ENCODE measurements at places on chromosomes 3 and 15.

DNA sequence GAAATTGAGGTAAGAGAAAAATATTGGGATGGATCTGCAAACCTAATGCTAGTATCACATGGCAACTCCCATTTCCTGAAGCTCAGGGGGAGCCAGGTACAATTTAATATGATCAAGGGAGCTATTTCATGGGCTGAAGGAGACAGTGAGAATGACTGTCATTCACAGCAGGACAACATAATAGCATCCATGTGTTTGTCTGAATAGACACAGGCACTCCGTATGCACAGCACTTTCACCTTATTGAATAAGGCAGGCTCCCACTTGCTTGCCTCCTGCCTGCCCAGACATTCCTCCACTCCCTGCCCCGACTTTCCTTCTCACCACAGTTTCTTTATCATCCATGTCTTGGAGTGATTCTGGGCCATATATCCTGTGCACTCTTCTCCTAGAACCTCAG, 156.6 kb upstream of the SLC24A5 start:
- no peak for DNase-seq

DNA sequence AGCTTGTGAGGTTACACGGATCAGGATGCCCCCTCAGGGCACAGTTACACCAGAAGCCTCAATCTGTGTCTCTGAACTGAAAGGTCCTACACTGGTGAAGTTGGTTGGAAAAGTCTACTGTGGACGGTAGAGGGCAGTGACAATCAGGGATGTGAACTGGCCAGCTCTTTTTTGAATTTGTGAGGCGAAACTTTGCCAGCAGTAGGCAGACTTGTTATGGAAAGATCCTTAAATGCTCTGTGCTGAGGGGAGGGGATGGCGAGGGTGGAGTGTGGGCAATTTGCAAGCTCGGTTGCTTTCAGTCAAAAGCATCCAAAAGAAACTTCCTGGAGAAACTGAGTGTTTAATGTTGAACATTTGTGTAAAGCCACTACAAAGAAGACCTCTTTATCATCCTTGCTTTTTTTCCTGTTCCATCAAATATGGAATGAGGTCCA, 127.4 kb upstream of the ABHD17C start:
- no peak for DNase-seq

DNA sequence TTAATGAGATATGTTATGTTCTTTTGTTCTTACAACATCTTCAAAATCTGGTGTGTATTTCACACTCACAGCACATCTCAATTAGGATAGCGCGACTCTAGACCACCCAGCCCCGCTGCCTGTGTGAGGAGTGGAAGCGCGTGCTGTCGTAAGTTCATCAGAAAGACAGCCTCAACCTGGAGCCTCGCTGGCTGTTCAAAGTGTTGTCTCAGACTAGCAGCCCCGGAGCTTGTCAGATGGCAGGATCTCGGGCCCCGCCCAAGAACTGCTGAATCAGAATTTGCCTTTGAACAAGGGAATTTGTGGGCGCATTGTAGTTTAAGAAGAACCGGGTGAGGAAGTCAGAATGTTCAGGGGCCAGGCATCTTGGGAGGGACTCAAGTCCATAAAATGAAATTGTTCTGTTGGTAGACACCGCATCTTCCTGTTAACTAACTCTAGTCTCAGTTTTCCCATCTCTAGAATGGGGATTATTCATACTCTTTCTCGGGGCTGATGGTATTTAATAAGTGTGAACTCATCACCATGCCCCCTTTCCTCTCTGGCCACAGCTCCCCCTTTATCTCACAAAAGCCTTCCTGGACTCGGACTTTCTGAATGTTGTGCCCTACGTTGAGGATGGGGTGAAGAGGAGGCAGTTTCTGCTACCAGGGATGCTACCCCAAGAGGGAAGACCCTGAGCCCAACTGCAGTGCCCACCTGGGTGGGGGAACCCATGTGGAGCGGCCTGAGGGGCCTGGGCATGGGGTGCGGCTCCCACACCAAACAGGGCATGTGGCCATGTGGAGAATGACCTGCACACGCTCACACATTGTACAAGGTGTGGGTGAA, 40.4 kb downstream of the BHLHE40 start:
- DNase-seq: no peak

- DNase-seq: no peak
Observed at GRCh38 chr15:69469467-69470201, 17.0 kb downstream of the RPLP1 start.

GRCh38 chr15:55007561-55007960, 189.2 kb downstream of the RSL24D1 start:
- DNase-seq: no peak

DNA sequence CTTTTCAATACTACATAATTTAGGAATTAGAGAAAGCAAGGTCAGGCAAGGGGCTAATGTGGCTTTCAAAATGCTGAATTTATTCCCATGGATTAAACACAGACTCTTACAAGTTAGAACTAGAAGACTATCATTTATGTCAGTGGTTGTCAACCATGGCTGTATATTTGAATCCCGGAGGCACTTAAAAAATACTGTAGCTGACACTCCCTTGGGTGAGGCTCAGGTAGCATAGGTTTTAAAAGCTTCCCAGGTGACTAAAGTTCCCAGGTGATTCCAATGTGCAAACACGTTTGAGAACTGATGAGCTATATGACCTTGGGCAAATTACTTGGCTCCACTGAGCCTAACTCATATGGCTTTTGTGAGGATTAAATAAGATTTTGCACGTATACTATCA, 29.6 kb downstream of the AAGAB start:
- no peak for DNase-seq

- no peak for DNase-seq
Observed at GRCh38 chr15:94848054-94848453, 616.7 kb downstream of the MCTP2 start.

DNA sequence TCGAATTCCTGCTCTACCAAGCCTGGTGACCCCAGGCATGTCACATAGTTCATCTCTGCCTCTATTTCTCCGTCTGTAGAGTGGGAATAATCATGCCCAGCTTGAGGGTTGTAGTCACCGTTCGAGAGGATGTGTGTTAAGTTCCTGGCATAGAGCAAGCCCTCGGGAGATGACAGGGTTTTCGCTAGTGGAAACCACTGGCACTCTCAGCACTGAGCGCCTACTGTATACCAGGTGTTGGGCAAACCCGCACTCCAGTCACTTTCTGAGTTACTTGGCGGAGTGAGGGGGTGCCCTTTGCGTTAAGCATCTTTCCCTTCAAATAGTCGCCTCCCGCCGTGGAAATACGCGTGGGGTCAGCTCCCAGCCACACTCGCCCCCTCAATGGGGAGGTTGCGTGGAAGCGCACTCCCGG, 5.1 kb downstream of the FEZF2 start:
- no peak for DNase-seq

DNA sequence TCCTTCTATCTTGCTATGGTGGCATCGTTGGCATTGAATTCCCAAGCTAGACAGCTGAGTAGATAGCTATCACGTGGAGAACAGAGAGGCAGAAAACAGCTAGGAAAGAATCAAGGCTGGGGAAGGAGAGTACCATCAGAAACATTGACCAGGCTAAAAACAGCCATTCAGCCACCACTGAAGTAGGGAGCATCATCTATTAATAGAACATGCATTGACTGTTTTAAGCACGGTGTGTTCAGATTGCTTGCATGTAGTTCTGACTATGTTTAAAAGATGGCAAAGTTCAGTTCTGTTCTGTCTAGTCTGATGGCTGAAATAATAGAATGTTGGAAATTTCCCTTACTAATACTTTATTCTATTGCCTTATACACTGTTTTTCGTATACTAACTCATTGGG, 413.0 kb downstream of the GABRB3 start:
- DNase-seq: no peak

All from stimulated activated CD4-positive, alpha-beta T cell treated with anti-CD3 and anti-CD28 coated beads, Interleukin-1b, Interleukin-23, amount 100 ng/mL, for 24 hours (primary cell).